Posterior cingulate gyrus (tissue), 11 donors: ENCODE measurements at places on chromosomes 16 and 17.
A peak's percentile ranks its signal among the peaks of the same experiment; 100 is the strongest.

- peak; percentile 68 for DNase-seq
These were observed 12.8 kb downstream of the SMIM5 start for GRCh38 chr17:75645889-75646637.

GRCh38 chr16:525123-525519 is 2.4 kb upstream of the CAPN15 start:
- no peak for DNase-seq

- no peak for DNase-seq
These were observed 10.1 kb downstream of the TBC1D26 start for GRCh38 chr17:15742051-15742795.

DNA sequence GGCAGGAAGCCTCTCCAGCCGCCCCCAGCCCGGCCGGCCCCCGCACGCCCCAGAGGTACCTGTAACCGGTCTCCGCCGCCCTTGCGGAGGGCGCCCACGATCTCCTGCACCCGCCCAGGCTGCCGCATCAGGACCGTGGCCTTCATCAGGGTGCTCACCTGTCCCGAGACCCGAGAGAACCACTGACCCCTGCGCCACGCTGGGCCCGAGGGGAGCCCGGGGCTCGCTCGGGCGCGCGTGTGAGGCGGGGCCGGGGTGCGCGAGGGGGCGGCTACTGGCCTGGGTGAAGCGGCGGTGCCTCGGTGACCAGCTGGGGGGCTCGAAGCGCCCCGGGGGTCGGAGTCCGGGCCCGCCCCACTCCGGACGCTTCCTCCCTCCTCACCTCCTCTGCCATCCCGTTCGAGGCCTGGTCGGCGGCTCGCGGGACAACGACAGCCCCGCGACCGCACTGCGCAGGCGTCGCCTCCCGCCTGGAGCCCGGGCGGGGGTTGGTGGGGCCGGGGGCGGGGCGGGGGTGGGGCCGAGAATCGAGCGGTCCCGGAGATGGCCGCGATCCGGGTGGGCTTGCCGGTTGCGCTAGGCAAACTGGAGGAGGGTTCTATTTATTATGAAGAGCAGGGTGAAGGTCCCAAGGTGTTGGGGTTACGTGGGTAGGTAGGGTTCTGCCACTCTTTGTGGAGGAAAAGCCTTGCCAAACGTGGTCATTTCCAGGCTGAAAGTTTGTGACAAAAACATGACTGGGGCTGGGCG is at the start of gene NT5C3B:
TSS of gene NT5C3B (minus strand) at position 433 of the 750 bp plus-strand sequence. CDS start at position 394, 39 bp downstream.
- peak; percentile 90 for DNase-seq

- DNase-seq: no peak
These were observed 84.8 kb upstream of the HNF1B start for GRCh38 chr17:37829592-37830123.

DNA sequence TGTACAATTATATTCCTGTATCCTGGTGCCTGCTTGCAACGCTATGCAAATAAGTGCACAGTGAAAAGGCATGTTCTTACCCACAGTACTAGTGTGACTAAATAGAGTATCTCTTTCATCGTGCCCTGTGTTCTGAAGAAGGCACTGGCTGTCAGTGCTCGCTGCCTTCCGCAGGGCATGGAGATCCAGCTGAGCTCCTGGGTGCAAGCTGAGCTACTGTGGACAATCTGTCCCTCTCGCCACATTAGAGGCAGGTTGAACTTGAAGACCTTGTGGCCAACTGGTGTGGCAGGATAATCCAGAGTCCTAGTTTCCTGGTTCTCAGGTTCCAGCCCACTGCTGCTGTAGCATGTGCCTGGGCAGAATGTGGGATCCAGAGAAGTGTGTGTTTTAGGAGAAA is 1.9 kb upstream of the ST6GALNAC1 start:
- no peak for DNase-seq

GRCh38 chr17:74513987-74514631 is 17.2 kb downstream of the CD300LB start:
- DNase-seq: no peak
